ENCODE measurements at places on chromosomes 2 and 18.
A peak's percentile ranks its signal among the peaks of the same experiment; 100 is the strongest.

- DNase-seq: no peak
Measured at GRCh38 chr2:173350383-173350782, 4.3 kb upstream of the CDCA7 start.

GRCh38 chr2:224077773-224078507 is 38.9 kb upstream of the SERPINE2 start:
- no peak for DNase-seq

DNA sequence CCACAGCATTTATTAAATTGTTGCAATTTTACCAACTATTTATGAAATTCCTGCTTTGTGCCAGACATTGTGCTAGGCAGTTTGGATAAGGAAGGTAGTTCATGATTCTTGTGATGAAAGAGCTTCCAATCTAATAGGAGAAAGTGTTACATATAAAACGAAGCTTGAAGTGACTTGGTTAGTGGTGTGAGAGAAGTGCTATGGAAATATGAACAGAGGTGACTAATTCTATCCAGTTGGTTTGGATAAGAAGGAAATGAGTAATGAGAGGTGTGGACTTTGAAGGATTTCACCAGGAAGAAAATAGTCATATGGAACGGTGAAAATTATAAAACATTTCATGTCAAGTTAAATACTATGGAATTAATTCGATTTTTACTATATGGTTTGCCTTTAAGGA is 48.6 kb downstream of the EML6 start:
- no peak for DNase-seq

DNA sequence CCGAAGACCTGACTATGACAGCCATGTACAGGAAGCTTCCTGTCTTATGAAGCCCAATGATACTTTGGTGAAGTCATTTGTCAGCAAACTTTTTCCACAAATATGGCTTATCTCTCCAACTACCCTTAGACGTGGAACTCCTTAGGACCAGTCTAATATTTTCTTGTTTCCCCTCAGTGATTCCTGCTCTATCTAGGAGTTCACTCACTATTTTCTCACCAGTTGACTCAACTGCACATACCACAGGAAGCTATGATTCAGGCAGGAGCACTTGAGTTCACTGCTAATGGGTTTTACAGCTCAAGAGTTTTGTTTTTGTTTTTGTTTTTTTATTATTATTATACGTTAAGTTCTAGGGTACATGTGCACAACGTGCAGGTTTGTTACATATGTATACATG is 109.3 kb downstream of the ANTXR1 start:
- DNase-seq: no peak

- no peak for DNase-seq
Measured at GRCh38 chr2:241885946-241886643, 16.6 kb downstream of the RTP5 start.

GRCh38 chr18:25235401-25236042 is 116.4 kb downstream of the ZNF521 start:
- no peak for DNase-seq

GRCh38 chr2:232290668-232291067 is 87.9 kb upstream of the ALPP start:
- DNase-seq: no peak

GRCh38 chr2:190254063-190254850 is 65.4 kb downstream of the HIBCH start:
- no peak for DNase-seq

- no peak for DNase-seq
Measured at GRCh38 chr18:13577781-13578180, 148.6 kb downstream of the FAM210A start.

- DNase-seq: no peak
Measured at GRCh38 chr2:45272549-45273265, 263.5 kb upstream of the SIX2 start.

DNA sequence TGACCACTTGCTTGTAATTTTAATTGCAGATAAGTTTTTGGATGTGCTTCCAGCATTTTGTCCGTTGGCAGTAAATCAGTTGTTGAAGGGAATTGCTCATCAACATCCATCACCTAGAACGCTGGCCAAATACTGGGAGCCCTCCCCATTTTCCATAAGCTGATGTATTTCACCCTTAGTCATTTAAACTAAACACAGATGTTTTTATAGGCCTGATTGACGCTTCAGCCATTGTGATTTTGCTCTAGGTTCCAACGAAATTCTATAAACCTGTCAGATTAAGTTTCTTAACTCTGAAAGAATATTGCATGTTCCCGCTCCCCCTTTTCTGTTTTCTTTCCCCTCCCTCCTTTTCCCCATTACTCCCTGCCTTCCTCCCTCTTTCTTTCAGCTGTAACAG is 1.0 kb upstream of the RPRM start:
- no peak for DNase-seq

DNA sequence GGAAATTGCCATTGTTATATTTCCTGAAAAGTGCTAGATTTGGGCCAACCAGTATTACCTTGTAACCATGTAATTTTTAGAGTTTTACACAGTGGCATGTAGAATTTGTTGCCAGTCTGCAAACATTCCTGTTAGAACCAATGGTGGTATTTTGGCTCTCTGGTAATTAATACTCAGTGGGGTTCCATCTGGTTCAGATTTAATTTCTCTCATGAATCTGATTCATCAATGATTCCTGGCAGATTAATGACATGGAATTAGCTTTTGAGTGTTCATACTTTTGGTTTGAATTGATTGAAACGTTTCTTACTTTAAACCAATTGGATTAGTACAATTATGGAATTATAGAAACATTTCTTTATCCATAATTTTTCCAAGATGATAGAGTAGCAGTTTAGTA is 93.2 kb downstream of the MC4R start:
- no peak for DNase-seq

- no peak for DNase-seq
Measured at GRCh38 chr2:170146784-170147183, 31.2 kb upstream of the MYO3B start.

DNA sequence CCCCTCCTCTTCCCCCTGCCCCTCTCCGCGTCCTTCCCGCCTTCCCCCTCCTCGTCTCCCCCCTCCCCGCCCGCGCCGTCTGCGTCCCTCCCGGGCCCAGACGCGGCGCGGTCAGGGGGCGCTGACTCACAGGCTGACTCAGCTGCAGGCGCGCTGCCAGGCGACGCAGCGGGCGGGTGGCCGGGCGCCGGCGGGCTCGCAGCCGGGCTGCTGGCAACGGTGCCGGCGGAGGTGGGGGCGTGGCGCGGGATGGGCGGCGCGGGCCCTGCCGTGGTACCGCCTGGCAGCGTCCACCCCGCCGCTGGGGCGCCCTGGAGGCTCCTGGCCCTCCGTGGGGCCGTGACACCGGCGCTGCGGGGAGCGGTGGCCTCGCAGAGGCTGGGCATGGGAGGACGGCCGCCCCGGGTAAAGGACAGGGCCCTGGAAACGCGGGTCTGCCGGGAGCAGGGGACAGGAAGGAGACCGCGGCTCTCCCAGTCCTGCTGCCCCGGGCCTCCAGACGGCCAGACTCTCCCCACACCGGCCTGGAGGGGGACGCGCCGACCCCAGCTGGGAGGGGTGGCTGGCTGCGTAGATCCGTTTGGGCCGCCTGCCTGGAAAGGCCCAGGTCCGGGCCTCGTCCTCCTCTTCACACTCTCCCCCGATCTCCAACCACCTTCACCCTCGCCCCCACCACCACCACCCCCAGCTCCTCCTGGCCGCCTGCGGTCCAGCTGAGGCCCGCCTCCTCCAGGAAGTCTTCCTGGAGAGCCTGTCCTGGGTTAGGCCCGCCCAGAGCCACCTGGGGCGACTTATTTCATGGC is 10.0 kb upstream of the PROC start:
- peak; percentile 95 for DNase-seq

- DNase-seq: no peak
Measured at GRCh38 chr2:131056932-131057287, 36.4 kb downstream of the FAM168B start.

- DNase-seq: no peak
Measured at GRCh38 chr2:223841436-223842190, 4.2 kb upstream of the AP1S3 start.

- no peak for DNase-seq
Measured at GRCh38 chr2:169131587-169132512, 62.5 kb downstream of the DHRS9 start.

DNA sequence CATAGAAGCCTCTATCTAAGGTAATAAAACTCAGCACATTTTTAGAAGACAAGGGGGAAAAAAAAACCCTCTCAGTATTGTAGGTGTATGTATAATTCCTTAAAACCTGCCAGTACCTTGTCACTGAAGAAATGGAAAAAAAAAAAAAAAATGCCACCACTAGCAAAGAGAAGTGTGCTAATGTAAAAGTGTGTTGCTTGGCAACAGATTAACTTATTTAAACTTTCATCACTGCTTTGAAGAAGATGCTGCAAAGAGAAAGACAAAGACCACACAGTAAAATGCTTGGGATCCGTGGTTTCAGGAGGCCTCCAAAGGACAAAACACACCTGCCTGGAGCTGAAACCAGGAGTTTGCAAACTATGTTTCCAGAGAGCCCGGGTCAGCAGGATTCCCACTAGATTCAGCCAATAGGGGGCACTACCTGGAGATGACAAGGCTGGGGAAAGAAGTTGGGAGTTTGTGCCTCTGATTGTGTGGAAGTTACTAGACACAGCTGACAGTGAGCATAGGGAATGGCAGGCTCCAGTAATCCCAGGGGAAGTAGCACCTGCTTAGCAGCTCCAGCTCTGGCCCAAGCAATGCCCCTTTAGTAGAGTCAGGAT is 169.1 kb upstream of the TRIB2 start:
- no peak for DNase-seq

- DNase-seq: no peak
Measured at GRCh38 chr2:21763501-21763900, 639.7 kb downstream of the TDRD15 start.

DNA sequence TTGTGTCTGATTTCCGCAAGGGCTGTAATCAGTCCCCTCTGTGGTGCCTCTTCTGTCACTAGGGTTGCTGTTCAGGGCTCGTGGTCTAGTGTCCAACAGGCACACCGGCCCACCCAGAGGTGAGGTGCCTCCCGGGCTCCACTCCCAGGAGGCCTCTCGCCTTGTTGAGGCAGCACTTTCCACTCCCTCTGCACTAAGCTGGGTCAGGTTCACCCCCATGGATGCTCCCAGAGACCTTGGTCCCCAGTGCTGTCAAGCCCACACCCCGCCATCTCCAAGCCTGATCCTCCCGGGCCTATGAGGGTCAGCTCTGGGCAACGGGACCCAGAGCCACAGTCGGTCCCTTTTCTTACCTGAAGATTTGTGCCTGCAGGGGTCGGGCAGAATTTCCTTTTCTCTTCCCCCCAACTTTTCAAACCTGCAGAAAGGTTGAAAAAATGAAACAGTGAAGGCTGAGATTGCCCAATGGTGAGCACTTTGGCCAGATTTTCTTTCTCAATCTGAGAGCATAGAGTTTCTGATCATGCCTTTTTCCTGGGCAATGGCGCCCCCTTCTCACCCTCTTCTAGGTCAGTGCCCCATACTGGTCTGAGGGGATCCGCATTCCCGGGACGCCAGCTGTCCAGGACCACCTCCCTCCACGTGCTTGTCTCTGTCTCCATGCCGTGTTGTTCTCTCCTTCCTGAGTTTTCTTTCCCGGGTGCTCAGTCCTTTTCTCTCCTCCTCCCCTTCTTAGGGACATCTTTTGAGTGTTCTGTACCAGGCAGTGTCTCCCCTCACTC is 148.0 kb downstream of the ASB1 start:
- no peak for DNase-seq

DNA sequence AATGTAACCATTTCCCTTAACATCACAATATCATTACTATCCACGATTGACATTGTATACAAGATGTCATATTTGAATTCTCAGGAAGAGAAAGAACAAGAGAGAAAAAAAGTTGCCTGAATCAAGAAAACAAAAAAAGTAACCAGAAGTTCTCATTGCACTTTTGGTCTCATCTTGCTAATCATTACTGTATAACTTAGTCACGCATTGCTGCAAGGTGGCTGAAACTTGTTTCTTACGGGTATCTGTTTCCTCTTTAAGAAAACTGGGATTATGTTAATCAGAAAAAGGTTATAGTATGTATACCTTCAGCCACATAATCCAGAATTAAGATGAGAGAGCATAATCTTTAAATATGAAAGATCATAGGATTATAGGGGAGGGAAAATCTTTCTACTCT is 639.7 kb upstream of the SYT4 start:
- DNase-seq: no peak

All from activated T-cell treated with anti-CD3 and anti-CD28 coated beads, Interleukin-2, amount 50 U/mL, for 48 hours (primary cell).